ENCODE measurements at places on chromosomes 1 and 21.
A peak's percentile ranks its signal among the peaks of the same experiment; 100 is the strongest.

DNA sequence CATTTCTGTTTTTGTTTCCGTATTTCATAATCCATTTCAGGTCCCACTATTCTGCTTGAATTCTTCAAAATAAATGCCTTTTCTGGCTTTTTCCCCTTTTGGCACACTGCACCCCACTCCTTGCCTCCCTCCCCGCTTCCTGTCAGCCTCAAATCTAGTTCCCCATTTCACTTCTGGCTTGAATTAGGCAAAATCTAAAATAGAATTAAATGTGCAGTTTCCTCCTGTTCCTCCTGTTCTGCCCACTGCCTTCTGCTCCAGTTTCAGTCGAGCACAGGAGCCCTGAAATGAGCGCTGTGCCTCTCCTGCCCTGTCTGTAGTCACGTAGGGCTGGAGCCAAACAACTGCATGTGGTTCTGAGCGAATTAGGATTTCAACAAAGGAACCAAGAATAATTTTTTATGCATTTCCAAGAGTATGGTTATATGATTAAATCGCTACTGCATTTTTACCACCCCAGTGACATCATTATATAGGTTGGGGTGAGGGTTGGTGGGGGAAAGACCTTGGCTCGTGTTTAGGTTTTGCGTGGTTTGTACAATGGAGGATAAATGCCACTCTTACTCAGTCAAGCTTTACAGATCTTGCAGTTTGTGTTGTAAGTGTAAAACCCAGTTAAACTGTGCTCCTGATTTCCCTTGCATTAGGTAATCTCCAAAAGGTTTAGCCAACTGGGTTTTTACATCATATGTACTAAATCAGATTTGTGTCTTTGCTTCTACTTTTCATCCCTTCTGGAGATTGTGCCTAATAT, 114.9 kb downstream of the VPS13D start:
- DNase-seq = peak; percentile 48

GRCh38 chr21:25582888-25583287, 24.4 kb downstream of the MRPL39 start:
- DNase-seq = no peak

GRCh38 chr21:26447932-26448475, 125.1 kb downstream of the CYYR1 start:
- DNase-seq = no peak

DNA sequence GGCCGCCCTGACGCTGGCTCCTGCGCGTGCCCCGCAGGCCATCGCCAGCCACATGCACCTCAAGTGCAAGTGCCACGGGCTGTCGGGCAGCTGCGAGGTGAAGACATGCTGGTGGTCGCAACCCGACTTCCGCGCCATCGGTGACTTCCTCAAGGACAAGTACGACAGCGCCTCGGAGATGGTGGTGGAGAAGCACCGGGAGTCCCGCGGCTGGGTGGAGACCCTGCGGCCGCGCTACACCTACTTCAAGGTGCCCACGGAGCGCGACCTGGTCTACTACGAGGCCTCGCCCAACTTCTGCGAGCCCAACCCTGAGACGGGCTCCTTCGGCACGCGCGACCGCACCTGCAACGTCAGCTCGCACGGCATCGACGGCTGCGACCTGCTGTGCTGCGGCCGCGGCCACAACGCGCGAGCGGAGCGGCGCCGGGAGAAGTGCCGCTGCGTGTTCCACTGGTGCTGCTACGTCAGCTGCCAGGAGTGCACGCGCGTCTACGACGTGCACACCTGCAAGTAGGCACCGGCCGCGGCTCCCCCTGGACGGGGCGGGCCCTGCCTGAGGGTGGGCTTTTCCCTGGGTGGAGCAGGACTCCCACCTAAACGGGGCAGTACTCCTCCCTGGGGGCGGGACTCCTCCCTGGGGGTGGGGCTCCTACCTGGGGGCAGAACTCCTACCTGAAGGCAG, 23.4 kb upstream of the ARF1 start:
- no peak for DNase-seq

- peak; percentile 21 for DNase-seq
Observed at GRCh38 chr1:210340311-210340710, 11.6 kb downstream of the HHAT start.

DNA sequence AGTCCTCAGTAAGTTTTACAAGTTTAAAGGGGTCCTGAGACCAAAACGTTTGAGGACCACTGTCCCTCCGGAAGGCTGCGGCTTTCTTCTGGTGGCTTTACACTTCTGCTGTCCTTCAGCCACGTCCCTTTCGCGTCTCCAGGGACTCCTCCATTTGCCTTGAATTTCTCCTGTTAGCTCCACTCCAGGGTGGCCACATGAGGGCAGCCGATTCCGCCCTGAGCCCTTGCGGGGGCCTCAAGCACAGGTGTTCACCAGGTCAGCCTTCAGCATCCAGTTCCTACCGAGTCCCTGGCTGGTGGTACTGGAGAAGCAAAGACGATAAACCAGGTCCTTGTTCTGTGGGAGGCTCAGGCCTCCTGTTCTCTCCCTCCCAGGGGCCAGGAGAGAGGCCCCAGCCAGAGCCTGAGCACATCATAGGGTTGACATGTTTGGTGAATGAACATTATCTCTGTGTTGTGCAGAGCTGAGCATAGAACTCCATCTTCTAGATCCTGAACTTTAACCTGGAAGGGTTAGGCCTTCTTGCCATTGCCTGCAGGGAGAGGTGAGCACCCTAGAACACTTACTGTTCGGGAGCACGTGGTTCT, 27.4 kb upstream of the COQ8A start:
- peak; percentile 76 for DNase-seq

DNA sequence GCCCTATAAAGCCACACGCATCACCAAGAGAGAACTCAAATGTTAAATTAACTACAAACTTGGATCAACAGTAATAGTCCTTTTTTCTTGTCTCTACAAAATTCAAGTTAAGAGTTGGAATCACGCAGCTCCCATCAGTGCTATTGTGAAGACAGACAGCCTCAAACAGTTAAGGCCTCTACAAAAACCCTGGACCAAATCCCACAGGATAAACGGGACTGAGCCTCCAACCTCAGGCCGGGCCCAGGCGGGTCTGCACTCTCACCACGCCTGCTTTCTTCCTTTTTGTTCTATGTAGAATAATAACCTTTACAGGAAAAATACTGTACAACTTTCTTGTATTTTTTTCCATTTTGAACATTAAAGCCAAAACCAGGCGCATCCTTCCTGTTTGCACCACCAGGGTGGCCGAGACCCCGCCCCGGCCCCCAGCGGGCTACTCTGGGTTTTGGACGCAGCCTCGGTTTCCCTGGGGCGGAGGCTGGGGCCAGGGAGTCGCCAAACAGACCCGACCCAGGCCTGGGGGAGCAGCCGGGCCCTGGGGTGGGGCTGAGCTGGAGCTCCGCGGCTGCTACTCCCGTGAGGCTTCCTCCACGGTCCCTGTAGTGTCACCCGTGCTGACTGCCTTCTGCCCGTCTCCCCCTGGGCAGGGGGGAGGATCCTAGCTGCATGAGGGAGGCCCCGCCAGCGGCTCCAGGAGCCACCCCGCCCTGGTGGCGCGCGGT, 158.4 kb downstream of the CASZ1 start:
- DNase-seq = no peak

GRCh38 chr1:192615055-192615454, 20.9 kb upstream of the RGS13 start:
- DNase-seq = no peak

- no peak for DNase-seq
Observed at GRCh38 chr1:187577610-187578009, 748.9 kb downstream of the PLA2G4A start.

- DNase-seq = no peak
Observed at GRCh38 chr1:114355240-114355639, 155.8 kb downstream of the TRIM33 start.

DNA sequence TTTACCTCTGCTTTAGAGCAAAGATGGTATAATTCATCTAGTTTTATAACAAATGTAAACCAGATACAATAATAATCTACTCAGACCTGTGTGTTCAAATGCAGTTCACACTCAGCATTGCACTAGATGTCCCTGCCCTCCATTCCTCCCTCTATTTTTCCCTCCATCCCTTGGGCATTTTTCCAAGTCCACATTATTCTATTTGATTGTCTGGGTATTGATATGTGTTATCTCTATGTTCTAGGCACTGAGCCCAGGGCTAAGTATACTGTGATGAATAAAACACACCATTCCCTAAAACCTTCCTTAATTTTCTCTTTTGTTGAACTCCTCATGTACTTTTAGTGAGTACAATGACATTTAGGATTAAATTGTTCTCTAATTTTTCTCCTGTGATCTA, 66.2 kb upstream of the HMCN1 start:
- no peak for DNase-seq

- peak; percentile 68 for DNase-seq
Observed at GRCh38 chr1:16226490-16227179, 10.3 kb downstream of the CPLANE2 start.

DNA sequence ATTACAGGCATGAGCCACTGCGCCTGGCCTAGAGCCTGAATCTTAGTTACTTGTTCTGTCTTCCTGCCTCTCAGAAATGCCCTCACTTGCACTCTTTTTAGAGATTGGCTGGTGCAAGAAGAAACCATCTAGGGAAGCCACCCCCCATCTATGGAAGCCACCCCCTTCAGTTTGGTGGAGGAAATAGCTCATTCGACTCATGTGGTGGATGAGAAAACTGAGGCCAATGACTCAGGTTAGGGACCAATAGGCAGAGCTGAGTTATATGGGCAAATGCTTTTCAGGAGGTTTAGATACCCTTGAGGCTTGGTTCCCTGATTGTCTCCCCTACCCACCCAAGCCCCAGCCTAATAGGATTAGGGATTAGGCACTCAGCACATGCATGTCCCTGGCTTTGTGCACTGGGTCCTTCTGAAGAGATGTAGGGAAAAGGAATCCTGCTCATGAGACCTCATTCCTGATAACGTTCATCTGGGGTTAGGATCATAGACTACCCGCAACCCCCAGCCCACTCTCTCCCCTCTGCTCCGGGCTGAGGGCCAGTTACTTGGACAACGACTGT, 77.1 kb downstream of the PAX7 start:
- DNase-seq = no peak

GRCh38 chr1:68320349-68320748, 88.0 kb upstream of the WLS start:
- no peak for DNase-seq

DNA sequence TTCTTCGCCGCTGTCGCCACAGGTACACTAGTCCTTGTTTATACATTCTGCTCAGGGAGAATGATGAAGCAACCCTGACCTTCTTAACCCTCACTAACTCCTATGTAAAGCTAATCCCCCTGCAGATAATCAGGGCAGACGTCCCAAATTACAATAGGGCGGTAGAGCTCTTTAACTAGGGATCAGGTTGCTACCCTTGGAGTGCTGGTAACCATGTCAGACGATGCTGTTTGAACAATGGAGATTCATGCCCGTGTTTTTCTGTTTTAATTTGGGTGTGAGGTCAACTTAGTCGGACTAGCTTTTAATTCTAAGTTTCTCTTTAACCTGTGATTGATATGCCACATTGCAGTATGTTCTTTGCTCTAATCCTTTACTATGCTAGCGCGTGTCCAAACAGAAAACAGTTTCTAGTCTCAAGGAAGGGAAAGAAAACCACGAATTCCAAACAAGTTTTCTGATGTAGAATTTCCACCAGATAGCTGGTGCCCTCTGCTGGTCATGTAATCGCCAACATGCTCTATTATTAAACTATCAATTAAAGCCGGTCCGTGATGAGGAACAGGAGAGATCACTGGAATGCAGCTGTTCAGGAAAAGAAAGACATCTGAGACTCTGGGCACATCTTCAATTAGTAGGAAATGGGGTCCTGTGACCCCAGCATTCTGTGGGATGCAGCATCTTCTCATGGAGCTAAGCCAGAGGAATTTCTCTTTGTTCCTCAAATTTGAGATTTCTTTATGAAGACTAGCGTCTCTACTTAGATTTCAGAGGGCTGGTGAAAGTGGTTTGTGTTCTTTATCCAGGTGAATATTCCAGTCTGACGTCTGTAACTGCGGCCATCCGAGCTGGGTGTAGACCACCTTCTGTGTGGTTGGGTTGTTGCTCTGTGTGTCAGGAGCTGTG, 18.3 kb upstream of the VAMP3 start:
- peak; percentile 85 for DNase-seq

DNA sequence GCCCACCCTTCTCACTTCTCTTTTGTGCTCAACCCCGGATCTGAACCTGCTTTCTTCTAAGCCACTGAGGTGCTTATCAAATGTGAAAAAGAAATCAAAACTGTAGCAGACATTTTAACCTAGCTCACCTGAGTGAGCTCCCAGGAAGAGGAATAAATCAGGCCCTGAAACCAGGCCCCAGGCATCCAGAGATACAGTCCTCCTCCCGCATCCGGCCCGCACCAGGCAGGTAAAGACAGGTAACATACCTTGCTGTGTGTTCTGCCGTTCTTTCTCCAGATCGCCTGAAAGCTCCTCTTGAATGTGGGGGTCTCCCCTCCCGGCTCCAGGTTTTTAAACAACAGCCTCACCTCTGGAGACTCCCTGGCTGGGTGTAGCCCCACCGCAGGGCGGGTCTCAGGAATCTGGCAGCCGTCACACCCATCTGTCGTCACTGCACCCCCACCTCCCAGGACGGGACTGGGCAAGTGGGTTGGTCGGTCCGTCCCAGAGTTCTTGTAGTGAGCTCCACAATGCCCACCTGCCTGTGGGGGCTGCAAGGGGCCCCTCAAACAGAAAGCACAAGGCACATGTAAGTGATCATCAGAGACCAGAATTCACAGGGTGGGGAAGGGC, at the start of gene LAMB3:
LAMB3 (minus strand) TSS at position 305 of the 615 bp plus-strand sequence. CDS start 1,481 bp downstream, outside the sequence.
- DNase-seq = no peak

DNA sequence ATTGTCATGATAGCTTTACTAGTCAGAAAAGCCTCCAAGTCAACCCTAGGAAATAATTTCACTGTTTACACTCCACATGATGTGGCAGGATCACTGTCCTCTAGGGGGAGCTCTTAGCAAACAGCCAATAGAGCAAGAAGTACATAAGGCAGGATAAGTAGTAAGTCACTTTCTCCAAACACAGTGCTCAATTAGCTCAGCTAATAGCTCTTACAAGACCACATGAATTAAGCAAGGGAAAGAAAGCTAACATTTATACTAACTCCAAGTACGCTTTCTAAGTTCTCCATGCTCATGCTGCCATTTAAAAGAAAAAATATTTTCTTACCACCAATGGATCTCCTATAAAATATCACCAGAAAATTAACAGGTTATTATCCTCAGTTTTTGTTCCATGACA, 66.9 kb upstream of the LRIF1 start:
- DNase-seq = peak; percentile 85

DNA sequence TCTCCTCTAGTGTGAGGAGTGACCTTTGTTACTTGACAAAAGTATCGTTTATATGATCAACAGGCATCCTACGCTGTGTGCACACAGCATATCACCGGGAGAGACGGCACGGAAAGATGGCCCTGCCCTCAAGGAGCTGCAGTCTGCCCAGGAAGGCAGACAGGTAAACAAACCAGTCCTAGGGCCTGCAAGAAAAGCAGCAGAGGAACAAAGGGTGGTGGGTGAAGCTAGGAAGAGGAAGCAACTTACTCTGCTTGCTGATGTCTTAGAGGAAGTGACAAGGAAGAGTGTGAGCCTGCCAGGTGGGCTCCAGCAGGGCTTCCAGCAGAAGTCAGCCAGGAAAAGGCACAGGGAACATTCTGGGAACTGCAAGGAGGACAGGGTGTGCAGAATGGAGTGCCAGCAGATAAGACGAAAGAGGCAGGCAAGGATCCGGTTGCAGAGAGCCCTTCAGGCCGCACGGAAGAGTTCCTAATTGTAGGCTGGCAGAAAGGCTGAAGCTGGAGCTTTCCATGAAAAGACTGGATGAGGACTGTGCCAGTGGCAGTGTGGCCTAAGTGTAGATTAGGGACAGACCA, 106.7 kb downstream of the SLC45A1 start:
- DNase-seq = peak; percentile 57

GRCh38 chr1:82931006-82931405, 1067.9 kb downstream of the TTLL7 start:
- no peak for DNase-seq
